ENCODE measurements at places on chromosomes 6 and 20. TPM values are rescaled to one million over a fixed set of nuclear protein-coding genes. Genes with fewer than 3 reads are reported as not detected.

WFDC10B gene
- total RNA-seq, result 0.54 TPM

TRIM38 gene
- total RNA-seq, result 0.43 TPM

ERVFRD-1 gene
- not detected for total RNA-seq

TREM2 gene
- total RNA-seq, result not detected

NKX2-4 gene
- 0.19 TPM for total RNA-seq

PRND gene
- 0.11 TPM for total RNA-seq

IPCEF1 gene
- total RNA-seq, result 0.44 TPM

SEMG1 gene
- 4.5 TPM for total RNA-seq

PRPH2 gene
- total RNA-seq, result 0.65 TPM

PTCHD4 gene
- total RNA-seq, result 0.33 TPM

ZBTB12 gene
- total RNA-seq, result 42.1 TPM

GJA10 gene
- not detected for total RNA-seq

PRL gene
- not detected for total RNA-seq

RBPJL gene
- 0.73 TPM for total RNA-seq
